NCI-H510A (cell line): ENCODE measurements at places on chromosomes 3 and 15.

DNA sequence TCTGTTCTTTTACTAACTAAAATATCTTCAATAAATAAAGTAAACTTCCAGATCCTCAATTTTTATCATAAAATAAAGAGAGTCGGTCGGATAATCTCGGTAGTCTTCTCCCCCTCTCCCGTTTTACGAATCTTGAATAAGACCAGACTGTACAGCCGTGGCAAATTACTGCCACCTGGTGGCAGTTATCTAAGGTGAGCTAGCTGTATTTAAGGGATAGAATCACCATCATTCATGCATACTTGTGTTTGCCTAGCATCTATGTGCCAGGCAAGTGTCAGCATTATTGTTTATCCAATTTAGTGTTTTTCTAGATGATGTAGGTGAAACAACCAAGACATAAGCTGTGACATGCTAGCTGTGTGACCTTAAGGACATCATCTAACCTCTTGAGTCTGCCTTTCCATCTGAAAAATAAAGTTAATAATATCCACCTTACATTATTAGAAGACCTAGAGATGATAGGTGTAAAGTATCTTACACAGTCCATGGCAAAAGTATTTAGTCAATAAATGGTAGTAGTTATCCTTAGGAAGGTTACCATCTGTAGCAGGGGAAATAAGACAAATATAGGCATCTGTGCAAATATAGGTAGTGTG lies 21.3 kb downstream of the DUT start:
- peak; percentile 11 for DNase-seq

GRCh38 chr3:185537369-185537970 lies 14.9 kb downstream of the LIPH start:
- DNase-seq: no peak

DNA sequence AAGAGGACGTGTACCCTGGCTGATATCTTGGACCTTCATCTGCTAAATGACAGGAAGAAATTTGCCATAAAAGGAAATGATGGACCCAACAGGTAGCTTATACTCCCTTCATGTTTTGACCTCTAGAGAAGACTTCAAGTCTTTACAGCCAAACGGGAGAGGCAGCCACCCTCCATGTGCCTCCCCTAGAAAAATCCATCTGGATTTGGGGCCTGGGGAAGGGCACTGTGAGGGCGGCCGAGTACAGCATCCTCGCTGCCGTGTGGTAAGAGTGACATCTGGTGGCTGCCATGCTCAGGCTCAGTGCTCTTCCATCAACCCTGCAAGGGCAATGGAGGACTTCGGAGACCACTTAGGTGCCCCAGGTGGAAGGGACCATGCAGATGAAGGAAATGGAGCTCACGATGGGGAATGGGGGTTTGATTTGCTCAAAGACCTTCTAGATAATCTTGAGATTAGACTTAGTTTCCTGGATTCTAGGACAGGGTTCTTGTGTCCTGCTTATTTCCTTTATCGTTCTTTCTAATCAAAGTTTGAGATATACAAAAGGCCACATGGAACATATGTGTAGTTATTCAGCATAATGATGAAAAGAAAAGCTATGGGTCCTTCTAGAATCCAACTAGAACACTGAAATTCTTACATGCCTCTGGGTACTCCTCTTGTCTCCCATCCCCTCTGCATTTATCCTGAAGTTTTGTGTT lies 44.4 kb downstream of the AQP9 start:
- no peak for DNase-seq

DNA sequence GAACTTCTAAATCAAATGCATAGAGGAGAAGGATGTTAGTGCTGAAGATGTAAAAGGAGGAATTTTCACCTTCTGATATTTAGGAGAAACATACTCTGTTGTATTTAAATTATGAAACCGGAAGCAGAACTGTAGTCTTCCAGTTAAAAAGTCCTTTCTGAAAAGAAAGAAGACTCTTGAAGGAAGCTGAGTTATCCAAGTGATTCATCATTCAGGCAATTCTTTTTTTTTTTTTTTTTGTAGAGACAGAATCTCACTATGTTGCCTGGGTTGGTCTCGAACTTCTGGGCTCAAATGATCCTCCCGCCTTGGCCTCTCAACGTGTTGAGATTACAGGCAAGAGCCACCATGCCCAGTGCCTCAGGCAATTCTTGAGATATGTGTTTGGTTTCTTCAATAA lies 424.8 kb upstream of the TPM1 start:
- DNase-seq: no peak

- DNase-seq: no peak
These were observed 58.1 kb downstream of the TMEM39A start for GRCh38 chr3:119405315-119405714.

GRCh38 chr15:64461721-64462162 lies 1.4 kb downstream of the ZNF609 start:
- DNase-seq: no peak

- DNase-seq: no peak
These were observed 177.5 kb upstream of the LPP start for GRCh38 chr3:187976365-187976900.

- no peak for DNase-seq
These were observed 57.8 kb downstream of the RPN1 start for GRCh38 chr3:128592864-128593263.

- no peak for DNase-seq
These were observed 53.0 kb downstream of the THSD4 start for GRCh38 chr15:71168166-71168834.

GRCh38 chr15:63852407-63852806 lies 18.7 kb upstream of the HERC1 start:
- no peak for DNase-seq

- DNase-seq: no peak
These were observed 68.2 kb downstream of the GABRG3 start for GRCh38 chr15:27039152-27039551.

- DNase-seq: peak; percentile 60
These were observed at the start of gene NR1D2 for GRCh38 chr3:23944861-23945662. Gene NR1D2 (plus strand): TSS chr3:23945286. CDS start chr3:23945579, 293 bp downstream.

GRCh38 chr3:27715863-27716262 lies 6.3 kb downstream of the EOMES start:
- DNase-seq: no peak

DNA sequence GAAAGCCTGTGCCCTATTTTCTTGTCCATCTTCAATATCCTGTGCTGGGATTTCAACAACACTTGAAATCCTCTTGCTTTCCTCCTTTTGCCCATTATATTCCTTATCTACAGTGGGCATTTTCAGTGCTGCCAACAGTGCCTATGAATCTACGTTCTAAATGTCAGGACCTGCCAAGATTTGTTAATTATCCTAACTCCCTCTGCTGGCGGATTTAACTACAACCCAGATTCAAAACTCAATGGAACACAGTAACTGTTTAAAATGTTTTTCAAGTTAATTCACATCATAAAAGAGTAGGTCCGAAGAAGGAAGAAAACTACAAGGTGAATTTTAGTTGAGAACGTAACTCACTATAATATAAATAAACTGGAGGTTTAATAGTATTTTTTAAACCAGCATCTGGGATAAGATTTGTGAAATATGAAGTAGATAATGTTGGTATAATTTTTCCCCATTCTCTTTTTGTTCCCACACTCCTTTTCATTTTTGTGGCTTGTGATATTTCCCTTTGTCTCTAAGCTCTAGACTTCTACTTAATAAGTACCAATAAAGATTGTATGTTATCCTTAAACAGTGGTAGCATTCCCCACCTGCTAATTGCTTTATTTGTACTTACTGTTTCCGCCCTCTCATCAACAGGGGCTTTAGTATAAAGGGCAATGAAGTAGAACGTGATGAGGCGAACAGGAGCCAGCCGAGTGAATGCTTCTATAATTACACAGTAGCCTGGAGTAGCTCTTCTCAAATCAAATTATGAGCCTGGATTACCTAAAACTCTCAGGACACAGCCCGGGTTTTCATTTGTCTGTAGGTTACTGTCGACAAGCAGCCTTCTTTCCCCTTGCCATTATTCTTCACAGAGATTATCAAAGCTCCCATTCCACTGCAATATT lies 302.5 kb upstream of the ATP11B start:
- DNase-seq: peak; percentile 76

- no peak for DNase-seq
These were observed 16.4 kb downstream of the C3orf18 start for GRCh38 chr3:50551054-50551659.

DNA sequence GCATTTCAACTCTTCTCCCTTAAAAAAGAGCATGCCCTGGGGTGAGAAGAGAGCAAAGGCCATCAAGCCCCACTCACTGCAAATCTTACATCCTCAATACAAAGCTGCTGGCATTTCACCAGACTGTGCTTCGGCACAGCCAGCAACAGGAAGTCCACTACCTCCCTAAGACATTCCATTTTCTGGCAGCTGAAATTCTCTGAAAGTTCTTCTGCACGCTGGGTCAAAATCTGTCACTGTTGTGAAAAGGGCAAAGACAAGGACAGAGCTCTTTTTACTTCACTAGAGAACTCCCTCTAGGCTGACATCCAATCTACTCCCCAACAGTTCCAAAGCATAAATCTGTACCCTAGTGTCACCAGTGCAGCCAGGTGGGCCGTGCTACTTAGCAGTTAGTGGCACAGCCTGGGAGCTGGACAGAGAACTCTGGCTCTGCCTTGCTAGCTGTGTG lies 6.3 kb downstream of the MTMR10 start:
- DNase-seq: no peak

GRCh38 chr15:25220834-25221233 lies 218.0 kb downstream of the UBE3A start:
- no peak for DNase-seq

DNA sequence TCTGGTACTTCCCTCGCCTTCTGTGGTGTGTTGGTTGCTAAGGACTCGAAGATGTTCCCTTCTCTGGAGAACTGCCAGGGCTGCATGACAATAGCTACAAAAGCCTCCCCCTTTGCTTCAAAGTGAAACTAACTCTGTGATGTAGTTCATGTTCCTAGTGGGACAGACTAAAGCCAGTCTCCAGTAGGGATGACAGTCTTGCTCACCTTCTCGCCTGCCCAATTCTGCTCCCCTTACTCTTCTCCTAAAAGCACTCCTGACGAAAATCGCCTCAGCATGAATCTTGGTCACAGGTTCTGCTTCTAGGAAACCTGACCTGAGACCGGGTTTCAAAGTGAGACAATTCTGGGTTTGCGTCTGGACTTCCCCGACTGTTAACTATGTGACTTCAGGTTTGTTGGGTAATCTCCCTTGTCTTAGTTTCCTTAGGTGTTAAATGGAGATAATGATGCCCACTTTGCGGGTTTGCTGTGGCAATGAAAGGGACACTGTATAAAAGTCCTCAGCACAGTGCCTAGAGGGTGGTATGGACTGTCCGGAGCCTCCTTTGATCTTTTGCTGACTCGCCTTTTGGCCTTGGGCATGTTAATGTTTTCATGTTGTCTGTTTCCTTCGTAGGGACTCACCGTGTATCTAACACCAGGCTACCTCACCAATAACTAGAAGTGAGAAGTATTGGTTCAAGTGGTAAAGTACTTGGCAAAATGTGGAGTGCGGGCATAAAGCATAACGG lies 24.9 kb upstream of the THRB start:
- DNase-seq: no peak

DNA sequence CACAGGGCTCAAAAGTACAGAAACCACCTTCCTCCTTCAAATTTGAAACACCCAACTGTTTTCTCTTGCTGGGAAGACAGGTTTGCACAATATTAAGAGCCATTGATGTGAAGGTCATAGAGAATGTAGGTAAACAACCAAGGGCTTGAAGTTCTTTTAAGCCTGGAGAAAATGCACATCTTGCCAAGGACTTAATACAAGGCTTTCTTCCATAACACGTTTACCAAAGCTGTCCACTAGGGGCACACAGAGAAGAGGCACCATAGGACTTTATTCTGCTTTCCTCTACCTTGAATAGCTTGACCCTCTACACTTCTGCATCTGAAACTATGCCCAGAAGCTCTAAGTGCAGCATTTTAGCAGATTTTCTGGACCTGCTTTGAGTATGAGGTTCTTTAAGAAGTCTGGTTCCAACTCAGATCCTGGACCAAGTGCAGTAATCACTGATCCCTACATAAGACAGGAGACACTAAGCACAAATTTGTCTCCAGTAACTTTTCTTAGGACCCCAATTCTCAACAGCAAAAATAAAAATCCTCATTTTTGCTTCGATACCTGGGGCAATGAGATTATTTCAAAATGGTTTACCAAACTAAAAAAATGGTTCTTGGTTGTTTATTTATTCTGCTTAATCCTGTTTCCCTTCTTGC lies 138.0 kb downstream of the FBN1 start:
- DNase-seq: no peak

GRCh38 chr3:114973536-114973935 lies 173.6 kb downstream of the ZBTB20 start:
- DNase-seq: no peak

DNA sequence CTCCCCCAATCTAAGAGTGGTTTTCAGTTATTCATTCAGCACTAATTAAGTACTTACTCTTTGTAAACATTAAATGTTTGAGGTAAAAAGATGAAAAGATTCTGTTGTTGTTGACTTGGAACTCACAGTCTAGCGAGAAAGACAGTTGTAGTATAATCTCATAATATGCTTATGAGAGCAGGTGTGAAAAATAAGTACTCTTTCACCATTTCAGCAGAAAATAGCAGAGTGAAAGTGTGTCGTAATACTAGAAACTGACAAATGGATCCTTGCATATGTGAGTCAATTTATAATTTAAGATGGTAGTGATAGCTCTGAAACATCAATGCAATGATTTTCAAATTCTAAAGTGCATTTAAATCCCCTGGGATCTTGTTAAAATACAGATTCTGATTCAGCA lies 618.8 kb upstream of the CCDC54 start:
- DNase-seq: no peak

DNA sequence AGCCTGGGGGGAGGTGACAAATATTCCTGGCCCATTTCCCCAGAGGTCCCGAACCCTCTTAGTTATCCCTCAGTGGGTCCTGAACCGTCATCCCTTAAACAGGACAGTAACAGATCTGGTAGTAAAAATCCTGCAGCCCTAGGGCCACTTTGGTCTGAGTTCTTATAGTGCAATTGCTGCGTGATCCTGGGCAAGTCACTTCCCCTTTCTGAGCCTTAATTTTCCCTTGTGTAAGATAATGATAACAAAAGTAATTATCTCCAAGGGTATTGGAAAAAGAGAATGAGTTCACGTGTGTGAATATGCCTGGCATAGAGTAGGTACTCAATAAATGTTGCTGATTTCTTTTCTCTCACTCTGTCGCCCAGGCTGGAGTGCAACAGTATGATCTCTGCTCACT lies 2.9 kb upstream of the JAGN1 start:
- no peak for DNase-seq

- no peak for DNase-seq
These were observed 14.9 kb downstream of the ARL8B start for GRCh38 chr3:5136919-5137429.
